ENCODE measurements at places on chromosomes 1 and 21.

- no peak for DNase-seq
Observed at GRCh38 chr1:63679076-63679475, 85.9 kb downstream of the PGM1 start.

GRCh38 chr1:70719154-70719553 is 308.1 kb downstream of the CTH start:
- peak; percentile 25 for DNase-seq

DNA sequence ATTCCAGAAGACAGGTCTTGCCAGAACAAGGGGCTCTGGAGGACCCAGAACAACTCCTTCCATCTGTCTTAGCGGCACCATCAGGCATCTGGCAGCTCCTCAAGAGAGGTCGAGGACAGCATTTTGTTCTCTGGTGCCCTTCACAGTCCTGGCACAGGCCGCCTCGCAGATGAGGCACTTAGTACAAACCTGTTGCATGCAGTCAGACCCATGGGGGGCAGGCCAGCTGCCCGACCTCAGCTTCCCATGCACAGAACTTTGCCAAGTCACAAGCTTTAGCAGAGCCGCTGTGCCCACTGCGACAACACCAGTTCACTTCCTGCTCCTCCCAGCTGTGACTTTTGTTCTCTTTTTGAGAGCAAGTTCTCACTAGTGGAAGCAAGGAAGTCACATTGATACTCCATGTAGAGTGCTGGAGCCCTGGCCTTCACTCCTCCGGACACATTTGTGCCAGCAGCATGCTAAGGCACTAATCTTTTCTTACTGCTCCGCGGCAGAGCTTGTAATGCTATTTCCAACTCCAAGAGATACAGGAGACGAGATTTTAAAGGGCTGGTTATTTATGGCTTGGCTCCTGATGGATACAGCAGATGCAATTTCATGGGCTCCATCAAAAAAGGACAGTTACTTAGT is 44.6 kb downstream of the HMGB4 start:
- no peak for DNase-seq

GRCh38 chr1:231860221-231861088 is 233.9 kb downstream of the DISC1 start:
- no peak for DNase-seq

GRCh38 chr1:10694633-10695627 is 101.5 kb downstream of the CASZ1 start:
- peak; percentile 87 for DNase-seq

DNA sequence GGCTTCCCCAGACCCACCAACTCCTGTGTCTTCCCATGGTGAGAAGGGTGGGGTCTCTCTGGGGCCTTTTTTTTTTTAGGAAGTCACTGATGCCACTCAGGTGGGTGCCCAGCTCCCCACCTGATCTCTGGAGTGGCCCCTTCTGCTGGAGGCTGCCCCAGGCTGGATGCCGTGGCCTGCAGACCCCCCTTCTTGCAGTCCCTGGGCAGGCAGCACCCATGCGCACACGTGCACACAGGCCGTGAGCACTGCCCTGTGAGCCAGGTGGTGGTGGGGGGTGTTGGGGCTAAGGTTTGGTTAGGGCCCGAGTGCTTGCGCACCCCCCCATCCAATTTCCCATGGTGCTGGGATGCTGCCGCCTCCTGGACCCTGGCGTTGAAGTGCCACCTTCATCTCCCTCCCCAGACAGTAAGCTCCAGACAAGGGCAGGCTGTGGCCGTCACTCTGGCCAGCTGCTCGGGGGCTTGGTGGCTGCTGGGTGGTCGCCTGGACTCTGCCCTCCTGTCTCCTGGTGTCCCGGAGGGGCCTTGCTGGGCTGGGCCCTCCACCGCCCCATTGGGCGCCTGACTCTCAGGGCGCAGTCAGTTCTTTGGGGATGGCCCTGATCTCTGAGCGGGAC is 50.6 kb downstream of the SKI start:
- no peak for DNase-seq

DNA sequence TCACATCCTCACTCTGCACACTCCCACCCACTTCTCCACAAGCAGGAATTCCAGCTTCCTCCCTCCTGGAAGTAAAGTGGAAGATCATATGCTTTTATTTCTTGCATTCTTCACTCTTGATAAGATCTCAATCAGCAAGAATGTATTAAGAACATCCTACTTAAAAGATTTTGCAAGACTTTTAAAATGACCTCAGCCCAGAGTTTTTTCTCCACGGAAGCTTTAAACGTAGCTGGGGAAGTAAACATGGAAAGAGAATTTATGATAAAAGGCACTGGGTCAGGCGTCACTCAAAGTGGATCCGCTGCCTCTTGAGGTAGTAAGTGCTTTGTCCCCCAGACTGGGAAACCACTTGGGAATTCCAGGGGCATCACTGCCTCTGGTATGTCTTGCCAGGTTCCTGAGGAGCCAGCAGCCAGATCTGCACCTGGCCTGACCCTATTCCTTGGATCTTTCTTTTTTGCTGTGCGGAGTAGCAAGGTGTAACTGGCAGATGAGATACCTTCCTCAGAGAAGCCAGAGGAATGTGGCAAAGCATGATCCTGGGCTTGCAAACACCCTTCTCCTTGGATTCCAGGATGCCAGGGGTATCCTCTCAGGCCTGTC is 33.9 kb downstream of the CDK18 start:
- DNase-seq = peak; percentile 45

GRCh38 chr1:13479171-13479856 is 34.5 kb downstream of the LRRC38 start:
- no peak for DNase-seq

DNA sequence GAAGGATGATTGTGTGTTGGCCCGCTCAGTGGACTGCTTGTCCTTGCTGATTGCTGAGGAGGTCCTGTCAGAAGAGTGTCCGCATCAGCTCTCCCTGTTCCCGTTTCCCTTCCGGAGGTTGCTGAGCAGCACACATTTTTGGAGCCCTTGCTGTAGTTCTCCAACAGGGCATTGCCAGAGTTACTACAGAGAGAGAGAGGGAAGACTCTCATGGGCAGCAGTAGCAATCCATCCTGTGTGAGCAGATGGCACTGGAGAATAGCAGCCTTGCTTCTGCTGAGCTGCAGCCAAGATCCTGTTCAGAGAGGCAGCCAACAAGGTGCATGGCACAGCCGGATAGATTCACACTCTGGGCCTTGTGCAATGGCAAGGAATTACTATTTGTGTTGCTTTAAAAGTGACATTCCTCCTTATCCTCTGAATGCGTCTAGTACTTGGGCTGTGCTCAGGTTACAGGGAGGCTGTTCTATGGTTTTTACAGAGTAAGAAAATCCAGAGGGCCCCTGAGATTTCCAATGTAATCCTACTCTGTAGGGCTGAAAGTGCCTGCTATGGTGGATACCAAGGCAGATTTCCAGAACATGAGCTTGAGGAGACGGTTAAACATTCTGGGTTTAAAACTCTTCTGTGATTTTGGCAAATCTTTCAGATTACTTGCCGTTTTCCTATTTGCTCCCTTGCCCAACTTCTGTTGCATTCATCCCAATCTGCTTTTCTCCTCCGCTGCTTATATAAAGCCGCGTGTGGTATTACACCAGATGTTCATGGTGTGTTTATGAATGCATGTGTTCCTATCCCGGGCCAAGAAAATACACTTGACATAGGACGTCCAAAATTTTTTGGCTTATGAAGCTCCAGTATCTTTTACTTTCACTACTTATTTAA is 27.4 kb downstream of the AK4 start:
- DNase-seq = peak; percentile 23

DNA sequence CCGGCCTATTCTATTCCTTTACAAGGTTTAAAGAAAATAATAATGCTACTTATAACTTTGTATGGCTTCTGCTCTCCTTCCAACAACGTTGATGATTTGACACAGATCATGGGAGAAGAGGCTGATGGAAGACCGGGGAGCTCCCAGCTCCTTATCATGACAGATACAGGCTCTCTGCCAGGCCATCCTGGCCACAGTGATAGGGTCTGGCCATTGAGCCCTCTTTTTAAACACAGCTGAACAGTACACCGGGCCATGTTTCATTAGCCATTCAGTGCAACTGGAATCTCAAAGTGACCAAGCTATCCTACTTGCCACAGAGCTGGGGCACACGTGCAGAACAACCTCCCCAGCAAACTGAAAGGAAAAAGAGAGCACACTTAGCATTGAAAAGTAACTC is 34.9 kb downstream of the DNAJC11 start:
- no peak for DNase-seq

DNA sequence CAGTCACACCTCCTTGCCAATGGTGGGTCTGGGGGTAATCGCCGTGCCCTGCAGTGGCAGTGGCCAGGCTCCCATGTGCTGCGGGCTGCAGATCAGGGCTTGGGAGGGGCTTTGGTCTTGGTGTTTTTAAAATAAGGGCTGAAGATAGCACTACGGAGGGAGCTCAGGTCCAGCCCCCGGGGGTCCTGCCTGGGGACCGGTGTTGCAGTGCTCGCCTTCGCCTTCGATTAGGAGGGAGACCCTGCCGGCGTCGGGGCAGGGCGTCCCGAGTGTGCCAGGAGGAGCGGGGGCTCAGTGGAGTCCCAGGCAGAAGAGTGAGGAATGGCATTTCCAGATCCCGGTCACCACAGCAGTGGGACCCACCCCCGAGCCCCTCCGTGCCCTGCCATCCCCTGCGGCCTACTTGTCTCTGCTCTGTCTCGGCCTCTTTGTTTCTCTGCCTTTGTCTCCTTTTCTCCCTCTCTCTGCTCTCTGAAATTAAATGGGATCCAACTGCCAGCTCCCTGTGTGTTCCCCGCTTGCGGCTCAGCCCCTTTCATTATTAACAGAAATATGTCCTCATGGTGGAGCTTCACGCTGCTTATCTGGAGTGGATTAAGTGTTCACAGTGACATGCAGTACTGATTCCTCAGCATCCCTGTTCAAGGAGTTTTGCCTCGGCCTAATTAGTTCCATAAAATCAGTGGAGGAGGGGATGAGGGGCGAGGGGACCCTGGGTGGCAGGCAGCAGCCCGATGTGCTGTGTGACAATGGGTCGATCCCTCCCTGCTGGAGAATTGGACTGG is 44.4 kb downstream of the DMRTB1 start:
- DNase-seq = no peak

- no peak for DNase-seq
Observed at GRCh38 chr1:25439287-25439686, 8.6 kb downstream of the MACO1 start.

GRCh38 chr1:76229279-76230005 is 154.9 kb downstream of the ST6GALNAC3 start:
- no peak for DNase-seq

DNA sequence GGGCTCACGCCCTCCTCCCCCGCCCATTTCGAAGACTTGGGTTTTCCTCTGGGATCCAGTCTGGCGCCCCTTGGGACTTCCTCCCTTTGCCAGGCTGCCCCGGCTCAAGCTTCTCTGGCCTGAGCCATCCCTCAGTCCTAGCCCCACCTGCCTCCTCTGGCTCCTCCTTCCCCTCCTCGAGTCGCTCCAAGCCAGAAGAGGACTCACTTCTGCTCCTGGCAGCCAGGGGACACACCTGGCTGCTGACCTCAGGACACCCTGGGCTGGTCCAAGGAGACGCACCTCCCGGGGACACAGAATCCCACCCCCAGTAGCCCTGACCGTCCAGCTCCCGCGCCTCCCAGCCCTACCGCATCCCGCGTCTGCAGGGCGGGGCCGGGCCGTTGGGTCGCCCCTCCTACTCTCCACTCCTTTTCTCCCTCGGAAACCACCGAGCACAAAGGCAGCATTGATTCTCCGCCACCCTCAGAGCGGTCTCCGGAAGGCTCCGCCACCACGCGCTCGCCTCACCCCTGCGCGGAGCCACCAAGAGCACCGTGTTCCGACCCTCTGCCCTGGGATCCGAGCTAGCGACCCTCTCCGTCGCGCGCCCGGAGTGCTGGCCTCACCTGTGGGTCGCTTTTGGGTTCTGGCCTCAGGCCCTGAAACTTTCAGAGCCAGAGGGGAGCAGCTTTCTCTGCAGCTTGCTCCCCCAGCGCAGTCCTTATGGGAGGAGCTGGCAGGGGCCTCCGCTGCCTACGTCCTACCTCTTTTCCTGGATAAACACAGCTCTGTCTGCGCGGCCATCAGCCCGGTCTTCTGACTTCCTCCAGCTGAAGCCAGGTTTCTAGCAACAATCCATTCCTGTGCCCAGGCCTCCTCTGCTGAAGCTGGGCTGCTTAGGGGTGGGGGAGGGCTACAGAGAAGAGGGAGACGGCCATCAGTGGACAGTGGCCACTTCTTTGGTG is at the start of gene C2CD4D:
C2CD4D (minus strand) TSS at position 364 of the 947 bp plus-strand sequence. CDS start 831 bp downstream, outside the sequence.
- DNase-seq = no peak

GRCh38 chr21:44263768-44264167 is 2.1 kb upstream of the DNMT3L start:
- DNase-seq = no peak

DNA sequence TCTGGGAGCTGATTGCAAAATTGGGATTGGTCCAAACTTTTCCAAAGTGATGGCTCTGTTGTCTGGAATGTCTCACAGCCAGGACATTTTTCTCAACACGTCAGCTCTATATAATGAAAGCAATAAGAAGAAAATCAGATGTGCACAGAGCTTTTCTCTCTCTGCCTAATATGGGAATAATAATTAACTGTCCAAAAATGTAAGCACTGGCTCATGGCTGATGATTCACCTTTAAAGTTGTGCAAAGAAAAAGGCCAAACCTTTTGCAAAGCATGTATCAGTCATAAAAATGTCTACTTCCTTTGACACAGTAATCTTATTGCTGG is 30.4 kb downstream of the ZNF281 start:
- peak; percentile 78 for DNase-seq

DNA sequence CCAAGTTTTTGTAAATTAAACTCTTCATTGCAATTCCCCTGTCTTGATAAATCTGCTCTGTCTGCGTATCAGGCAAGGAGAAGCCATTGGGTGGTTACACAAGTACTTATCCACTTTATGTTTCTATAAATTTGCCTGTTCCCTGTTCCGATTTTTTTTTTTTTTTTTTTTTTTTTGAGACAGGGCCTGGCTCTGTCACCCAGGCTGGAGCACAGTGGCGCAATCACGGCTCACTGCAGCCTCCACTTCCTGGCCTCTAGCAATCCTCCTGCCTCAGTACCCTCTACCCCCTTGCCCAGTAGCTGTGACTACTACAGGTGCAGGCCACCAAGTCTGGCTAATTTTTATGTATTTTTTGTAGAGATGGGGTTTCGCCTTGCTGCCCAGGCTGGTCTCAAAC is 11.1 kb upstream of the CSRP1 start:
- DNase-seq = no peak

DNA sequence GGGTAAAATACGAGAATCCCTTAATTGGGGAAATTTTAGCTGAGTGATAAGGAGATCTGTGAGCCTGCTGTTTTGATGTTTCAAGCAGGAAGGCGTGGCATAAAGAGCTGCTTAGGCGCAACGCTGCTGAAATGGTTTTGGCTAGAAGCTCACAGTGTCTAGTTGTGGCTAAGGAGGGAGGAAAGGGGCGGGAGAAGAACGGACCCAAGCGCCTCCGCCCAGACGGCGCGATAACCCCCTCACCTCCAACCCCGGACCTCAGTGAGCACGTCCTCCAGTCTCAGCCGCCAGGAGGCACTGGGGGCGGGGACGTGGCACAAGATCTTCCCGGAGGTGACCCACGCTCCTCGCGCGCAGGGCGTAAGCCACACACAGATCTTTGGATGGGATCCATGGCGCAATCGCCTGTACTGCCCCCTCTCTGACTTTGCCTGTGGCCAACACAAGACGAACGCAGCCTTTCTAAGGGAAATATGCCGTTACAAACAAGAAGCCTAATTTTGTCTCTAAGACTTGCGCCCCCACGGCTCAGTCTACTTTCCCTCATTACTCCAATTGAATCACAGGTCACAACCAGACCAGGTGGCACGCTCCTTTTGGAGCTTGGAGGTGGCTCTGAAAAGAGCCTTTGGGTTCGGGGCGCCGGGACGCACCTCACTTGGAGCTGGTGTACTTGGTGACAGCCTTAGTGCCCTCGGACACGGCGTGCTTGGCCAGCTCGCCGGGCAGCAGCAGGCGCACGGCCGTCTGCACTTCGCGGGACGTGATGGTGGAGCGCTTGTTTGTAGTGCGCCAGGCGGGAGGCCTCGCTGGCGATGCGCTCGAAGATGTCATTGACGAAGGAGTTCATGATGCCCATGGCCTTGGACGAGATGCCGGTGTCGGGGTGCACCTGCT is 23.4 kb upstream of the RNF187 start:
- peak; percentile 19 for DNase-seq

Measured in adipocyte (in vitro differentiated cells).